ENCODE measurements at places on chromosomes 5 and 9.

- DNase-seq: no peak
These were observed 93.7 kb upstream of the FBN2 start for GRCh38 chr5:128631771-128632170.

DNA sequence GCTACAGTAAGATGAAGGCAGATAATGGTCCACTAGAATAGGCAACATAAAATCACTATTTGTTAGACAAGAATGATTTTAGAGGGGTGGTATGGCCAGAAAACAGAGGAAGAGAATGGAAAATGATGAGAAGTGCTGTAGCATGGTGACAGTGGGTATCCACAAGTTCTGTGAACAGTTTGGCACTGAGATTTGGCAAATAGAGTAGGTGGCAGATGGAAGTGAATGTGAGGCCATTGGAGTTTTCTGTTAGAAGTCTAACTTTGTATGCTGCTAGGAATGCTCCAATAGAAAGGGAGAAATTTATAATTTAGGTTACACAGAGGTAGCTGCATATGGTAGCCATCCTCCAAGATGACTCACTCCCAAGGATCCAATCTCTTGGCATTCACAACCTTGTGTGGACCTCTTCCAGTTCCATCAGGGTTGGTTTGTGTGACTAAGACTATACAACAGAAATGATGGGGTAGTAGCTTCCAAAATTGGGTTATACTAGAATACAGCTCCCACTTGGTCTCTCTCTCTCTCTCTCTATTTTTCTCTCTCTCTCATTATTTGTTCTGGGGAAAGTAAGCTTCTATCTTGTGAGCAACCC, 646.9 kb upstream of the ZNF608 start:
- no peak for DNase-seq

DNA sequence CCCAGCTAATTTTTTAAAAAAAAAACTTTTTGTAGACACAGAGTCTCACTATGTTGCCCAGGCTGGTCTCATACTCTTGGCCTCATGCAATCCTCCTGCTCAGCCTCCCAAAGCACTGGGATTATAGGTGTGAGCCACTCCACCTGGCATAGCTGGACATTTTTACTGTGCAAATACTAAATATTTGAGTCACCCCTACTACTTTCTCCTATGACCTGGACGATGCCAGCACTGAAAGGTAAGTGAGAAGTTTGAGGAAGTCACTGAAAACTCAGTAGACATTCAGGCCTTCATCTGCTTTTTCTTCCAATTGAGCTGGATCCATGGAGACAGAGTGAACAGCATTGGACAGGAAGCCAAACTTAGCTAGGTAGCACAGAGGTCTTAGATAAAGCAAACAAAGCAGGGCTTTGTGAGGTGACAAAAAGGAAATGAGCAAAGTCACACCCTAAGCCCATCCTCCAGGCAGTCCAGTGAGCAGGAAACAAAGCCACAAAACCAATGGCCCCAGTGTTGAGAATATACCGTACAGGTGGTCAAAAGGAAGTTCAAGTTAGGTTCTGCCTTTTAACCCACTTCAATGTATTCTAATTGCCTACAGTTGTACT, 192.6 kb upstream of the RASA1 start:
- peak; percentile 22 for DNase-seq

DNA sequence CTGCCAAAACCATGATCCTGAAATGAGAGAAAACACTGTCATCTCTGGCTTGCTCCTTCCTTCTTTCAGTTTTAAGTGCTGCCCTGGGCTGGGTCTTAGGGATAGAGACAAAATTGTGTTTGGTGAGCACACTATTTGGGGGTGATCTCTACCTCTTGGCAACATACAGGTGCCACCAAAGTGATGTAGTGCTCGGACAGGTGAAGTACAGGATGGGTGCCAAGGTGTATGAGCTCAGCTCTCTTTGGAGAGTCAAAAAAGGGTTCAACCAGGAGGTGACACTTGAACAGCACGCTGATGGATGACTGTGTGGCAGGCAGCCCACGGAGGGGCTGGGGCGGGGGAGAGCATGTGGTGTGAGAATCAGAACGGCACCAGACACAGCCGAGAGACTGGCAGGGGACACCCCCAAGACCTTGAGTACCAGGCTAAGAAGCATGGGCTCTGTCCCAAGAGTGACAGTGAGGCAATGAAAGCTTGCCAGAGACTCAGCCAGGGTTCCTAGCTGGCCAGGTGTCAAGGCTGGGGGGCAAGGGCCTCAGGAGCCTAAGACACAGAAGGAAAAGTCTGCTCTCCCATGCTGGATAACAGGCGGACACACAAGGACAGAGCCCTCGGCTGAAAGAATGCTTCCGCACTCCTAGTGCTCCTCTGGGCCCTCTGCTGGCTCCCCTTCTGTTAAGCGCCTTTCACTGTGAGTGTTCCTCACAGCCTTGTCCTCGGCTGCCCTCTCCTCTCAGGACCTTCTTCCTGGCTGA, 2.5 kb downstream of the NHP2 start:
- no peak for DNase-seq

DNA sequence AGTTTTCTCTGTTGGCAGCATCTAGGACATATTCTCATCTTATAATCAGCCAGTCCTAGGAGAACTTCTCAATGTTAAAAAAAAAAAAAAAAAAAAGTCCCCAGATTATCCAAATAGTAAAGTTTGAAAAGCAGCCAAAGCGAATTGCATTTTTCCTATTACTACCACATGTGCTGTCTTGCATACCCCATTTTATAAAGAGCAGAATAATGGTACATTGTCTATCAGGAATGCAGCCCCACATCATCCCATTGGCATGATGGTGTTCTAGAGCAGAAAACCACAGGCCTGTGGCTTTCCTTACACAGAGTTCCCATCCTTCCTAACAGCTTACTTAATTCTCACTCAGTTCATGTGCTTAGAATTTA, 381.6 kb downstream of the TMEM38B start:
- DNase-seq: no peak

GRCh38 chr9:73143711-73144328, 7.8 kb upstream of the ANXA1 start:
- peak; percentile 81 for DNase-seq

GRCh38 chr9:17776735-17777134, 197.9 kb downstream of the SH3GL2 start:
- no peak for DNase-seq

- no peak for DNase-seq
These were observed 931.0 kb upstream of the DMAC1 start for GRCh38 chr9:8730618-8731017.

GRCh38 chr9:88658311-88658822, 123.4 kb downstream of the NXNL2 start:
- no peak for DNase-seq

DNA sequence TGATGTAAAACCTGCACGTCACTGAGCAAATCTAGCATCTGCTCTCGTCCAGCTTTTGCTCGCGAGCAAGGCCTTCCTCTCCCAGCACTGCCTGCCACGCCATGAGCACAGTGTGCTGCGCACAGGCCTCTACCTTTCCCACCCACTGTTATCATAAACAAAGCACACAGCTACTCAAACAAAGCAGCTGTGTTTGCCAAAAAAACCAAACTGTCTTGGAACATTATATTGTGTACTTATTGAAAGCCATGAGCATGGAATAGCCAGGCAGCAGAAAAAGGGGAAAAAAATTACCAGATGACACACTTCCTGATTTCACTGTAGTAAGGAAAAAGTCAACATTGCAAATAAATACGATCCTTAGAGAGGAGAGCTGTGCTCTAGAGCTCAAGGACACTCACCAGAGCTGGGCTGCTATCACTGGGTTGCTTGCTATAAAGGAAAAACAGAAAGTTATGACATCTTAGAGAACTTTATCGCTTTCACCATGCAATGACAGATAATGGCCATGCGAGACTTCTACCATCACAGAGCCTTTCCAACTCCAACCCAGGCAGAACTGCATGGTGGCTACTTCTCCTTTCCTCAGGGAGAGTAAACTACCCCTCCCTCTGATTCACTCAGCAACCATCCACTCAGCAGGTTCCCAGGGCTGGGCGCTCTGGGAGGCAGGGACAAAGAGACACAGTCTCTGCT, 69.6 kb downstream of the EPB41L4B start:
- DNase-seq: no peak
